ENCODE measurements at places on chromosomes 3 and 15.

GRCh38 chr3:170346481-170347392, 10.8 kb upstream of the SKIL start:
- DNase-seq: no peak

DNA sequence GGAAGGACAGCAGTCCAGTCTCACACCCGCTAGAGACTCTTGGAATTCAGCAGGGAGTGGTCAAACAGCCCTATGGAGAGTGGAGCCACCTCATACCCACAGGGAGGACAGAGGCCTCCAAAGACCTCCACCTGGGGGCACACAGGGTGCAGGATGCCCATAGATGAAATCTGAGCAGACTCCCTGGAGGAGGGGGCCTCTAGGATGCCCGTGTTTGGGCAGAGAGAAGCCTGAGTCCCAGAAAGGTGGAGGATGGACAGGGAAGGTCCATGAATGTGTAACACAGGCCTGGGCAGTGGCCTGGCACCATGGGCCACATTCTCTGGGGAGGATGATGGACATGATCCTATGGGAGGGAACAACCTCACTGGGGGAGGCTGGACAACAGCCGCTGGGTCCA, 21.7 kb downstream of the DUSP7 start:
- DNase-seq: no peak

DNA sequence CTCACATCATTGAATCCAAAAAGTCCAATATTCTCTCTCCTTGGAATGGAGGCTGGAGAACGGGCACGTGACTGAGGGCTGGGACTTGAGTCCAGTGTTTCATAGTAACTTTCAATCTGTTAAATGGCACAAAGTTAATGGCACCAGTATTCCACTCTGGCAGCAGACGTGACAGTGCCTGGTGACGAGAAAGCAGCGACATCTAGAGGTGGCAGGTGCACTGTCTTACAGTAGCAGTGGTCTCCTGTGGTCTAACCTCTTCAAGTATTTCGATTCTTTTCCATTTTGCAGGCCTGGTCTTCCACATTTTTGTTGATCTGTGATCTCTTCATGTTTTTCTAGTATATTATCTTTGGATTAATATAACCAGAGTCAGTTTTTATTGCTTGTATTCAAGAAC, 107.1 kb downstream of the OXSM start:
- DNase-seq: no peak

- DNase-seq: no peak
These were observed 24.8 kb downstream of the PPP4R2 start for GRCh38 chr3:73021301-73021835.

DNA sequence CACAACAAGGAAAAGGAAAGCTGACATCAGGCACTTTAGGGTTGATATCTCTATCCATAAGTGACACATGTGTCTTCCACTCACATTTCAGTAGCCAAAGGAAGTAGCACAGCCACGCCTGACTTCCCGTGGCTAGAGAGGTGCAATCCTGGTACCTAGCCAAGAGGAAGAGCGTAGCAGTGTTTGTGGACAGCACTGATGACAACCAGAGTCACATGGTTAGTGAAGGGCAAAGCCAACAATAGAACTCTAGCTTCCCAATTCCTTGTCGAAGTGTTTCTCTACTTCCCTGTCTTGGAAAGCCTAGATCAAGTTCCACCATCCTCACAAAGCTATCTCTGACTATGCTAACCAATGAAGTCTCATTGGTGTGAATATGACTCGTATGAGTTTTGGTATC, 189.2 kb downstream of the RSL24D1 start:
- DNase-seq: no peak

DNA sequence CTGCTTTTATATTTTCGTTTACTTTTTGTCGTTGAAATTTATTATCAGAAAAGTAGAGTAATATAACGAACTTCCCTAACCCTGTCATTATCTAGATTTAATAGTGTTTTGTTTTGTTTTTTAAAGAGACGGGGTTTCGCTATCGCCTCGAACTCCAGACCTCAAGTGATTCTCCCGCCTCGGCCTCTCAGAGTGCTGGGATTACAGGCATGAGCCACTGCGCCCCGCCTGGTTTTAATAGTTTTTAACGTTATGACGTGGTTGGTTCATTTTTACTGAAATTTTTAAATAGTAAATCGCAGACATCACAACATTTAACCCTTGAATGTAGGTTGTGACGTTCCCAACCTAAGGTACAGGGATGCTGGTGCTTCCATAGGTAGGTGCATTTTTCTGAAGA, 1.0 kb downstream of the NGRN start:
- peak; percentile 46 for DNase-seq

DNA sequence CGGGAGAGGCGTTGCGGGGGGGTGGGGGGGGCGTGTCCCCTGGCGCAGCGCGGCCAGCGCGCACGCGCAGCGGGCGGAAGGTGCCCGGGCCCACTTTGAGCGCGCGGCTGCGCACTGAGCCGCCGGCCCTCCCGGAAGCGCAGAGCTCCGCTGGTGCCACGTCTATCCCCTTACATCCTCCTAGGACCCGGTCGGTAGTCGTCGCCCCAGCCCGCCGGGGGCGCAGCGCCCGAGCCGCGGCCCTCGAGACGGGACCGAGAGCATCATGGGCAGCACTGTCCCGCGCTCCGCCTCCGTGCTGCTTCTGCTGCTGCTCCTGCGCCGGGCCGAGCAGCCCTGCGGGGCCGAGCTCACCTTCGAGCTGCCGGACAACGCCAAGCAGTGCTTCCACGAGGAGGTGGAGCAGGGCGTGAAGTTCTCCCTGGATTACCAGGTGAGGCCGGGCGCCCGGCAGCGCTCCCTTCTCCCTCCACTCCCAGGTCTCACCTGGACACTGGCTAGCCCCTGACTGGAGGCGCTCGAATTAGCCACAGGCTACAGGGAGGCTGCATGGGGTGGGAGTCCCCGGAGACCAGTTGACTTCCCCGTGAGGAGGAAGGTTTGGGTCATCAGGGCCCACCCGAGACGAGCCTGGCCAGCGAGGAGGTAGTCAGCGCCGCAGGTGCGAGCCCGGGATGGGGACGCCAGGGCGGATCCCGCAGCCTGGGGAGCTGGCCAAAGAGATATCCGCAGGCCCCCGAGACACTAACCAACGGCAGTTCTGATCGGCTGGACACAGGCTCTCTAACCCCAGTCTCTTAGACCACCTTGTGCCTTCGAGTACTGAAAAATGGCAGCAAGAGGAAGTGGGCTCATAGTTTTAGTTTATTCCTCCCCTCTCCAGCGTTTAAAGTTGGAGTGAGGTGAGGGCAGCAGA, at the start of gene TMED3:
Gene TMED3 (plus strand): TSS at position 128 of the 916 bp plus-strand sequence. CDS start 138 bp downstream, at position 266.
- peak; percentile 86 for DNase-seq

DNA sequence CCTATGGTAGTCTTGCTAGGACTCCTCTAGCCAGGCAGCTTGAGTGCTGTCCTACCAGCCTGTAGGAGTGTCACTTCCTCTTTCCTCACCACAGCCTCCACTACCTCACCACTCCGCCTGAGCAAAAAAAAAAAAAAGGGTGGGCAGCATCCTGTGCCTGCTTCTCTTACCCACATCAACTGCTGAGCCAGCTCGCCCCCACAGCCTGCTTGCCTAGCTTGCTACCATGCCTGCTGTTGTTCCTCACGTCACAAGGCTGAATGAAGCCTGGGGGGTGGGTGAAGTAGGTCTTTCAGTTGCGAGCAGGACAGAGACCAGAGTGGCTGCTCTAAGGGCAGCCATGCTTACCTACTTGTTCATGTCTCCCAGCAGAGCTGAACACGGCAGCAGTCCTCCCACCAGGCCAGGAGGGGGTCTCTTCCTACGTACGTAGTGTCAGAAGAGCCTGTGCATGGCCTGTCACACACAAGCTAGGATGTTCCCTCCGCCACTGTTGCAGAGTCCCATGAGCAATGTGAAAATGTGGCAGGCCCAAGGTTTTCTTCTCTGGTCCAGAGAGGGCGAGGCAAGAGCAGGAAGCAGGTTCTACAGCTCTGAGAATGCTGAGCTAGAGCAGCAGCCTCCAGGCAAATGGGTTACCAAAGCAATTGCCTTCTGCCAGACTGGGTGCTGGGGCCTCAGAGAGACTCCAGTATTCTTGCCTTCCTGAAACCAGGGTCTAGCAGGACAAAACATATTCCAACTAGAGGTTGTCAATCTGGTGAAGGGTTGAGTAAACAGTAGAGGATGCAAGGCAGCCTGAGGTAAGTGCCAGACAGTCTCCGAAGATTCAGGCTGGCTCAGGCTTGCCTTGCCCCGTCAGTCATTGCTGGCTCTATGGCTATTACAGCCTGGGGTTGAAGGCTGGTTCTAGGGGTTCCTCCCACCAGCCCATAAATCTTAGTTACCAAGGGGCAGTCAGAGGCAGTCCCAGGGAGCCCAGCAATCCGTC, 8.1 kb downstream of the PPM1M start:
- DNase-seq: peak; percentile 88

Data from CD4-positive, alpha-beta T cell treated with Interleukin-10 for 1 hour (primary cell).